ENCODE measurements at places on chromosomes 2 and 18. TPM values are rescaled to one million over a fixed set of nuclear protein-coding genes. Genes with fewer than 3 reads are reported as not detected.

Gene ALKAL2
- total RNA-seq = 0.80 TPM

Gene EFEMP1
- total RNA-seq = not detected

Gene CD207
- total RNA-seq = not detected

Gene NT5C1B
- not detected for total RNA-seq

Gene DNAH6
- 0.23 TPM for total RNA-seq

Gene MC4R
- total RNA-seq = not detected

Gene CCDC68
- not detected for total RNA-seq

Gene ING5
- total RNA-seq = 41.2 TPM

Gene C2orf80
- total RNA-seq = not detected

Gene SLC4A3
- not detected for total RNA-seq

Gene CRACDL
- total RNA-seq = 0.41 TPM

Gene SALL3
- not detected for total RNA-seq

Gene EPC2
- 36.2 TPM for total RNA-seq

Gene NYAP2
- total RNA-seq = not detected

Gene ANKRD30BL
- total RNA-seq = not detected

Gene ATOH8
- 0.18 TPM for total RNA-seq

Gene ACYP2
- 12.1 TPM for total RNA-seq

Gene PLCL1
- total RNA-seq = 2.2 TPM

Gene RMC1
- total RNA-seq = 57.5 TPM

Gene SPATA3
- not detected for total RNA-seq

Gene COLEC11
- not detected for total RNA-seq

Gene TOGARAM2
- 6.3 TPM for total RNA-seq

Gene GAREM2
- 4.1 TPM for total RNA-seq

Gene ARHGAP15
- 191 TPM for total RNA-seq

Gene EFR3B
- 0.09 TPM for total RNA-seq

Gene ANO7
- 0.32 TPM for total RNA-seq

Gene FLACC1
- total RNA-seq = 1.3 TPM

Gene CENPA
- total RNA-seq = 37.9 TPM

Gene NCKAP1
- total RNA-seq = 1.7 TPM

Gene B3GNT7
- not detected for total RNA-seq

Gene MEP1B
- total RNA-seq = 0.11 TPM

Gene SERPINB4
- total RNA-seq = not detected

Gene TRIB2
- total RNA-seq = 83.1 TPM

Gene FSIP2
- 0.05 TPM for total RNA-seq

Gene KIAA2012
- total RNA-seq = not detected

Gene ERICH2
- total RNA-seq = not detected

Gene ACMSD
- not detected for total RNA-seq

Gene TUBA4B
- total RNA-seq = not detected

Gene CNDP1
- not detected for total RNA-seq

Gene SIGLEC15
- total RNA-seq = not detected

Gene DNAJC5G
- not detected for total RNA-seq

Gene HRH4
- 2.0 TPM for total RNA-seq

Gene ST8SIA5
- not detected for total RNA-seq

Gene FASTKD2
- total RNA-seq = 24.0 TPM

Gene MPHOSPH10
- total RNA-seq = 43.1 TPM

Gene CDK5R2
- not detected for total RNA-seq

Gene HS1BP3
- 12.3 TPM for total RNA-seq

Gene LGALSL
- 0.73 TPM for total RNA-seq

Gene LBX2
- total RNA-seq = 0.50 TPM

Gene TRIM43
- 0.59 TPM for total RNA-seq

Gene LAMA3
- total RNA-seq = 0.11 TPM

Gene FARSB
- total RNA-seq = 32.1 TPM

Gene WNT10A
- total RNA-seq = 0.16 TPM

Gene ABCG5
- total RNA-seq = not detected

Gene GPR39
- total RNA-seq = not detected

Gene COBLL1
- total RNA-seq = 0.02 TPM

Gene CFAP65
- total RNA-seq = not detected

Gene SERPINB12
- not detected for total RNA-seq

Gene ELOA2
- not detected for total RNA-seq

Data from T-helper 2 cell treated with Interferon-gamma antibody and Interleukin-4, amounts not matched to agents 100 ng/mL and 5 ng/mL, for 36 hours (primary cell).